ENCODE measurements at places on chromosomes 7 and 10. TPM values are rescaled to one million over a fixed set of nuclear protein-coding genes. Genes with fewer than 3 reads are reported as not detected.

DNA sequence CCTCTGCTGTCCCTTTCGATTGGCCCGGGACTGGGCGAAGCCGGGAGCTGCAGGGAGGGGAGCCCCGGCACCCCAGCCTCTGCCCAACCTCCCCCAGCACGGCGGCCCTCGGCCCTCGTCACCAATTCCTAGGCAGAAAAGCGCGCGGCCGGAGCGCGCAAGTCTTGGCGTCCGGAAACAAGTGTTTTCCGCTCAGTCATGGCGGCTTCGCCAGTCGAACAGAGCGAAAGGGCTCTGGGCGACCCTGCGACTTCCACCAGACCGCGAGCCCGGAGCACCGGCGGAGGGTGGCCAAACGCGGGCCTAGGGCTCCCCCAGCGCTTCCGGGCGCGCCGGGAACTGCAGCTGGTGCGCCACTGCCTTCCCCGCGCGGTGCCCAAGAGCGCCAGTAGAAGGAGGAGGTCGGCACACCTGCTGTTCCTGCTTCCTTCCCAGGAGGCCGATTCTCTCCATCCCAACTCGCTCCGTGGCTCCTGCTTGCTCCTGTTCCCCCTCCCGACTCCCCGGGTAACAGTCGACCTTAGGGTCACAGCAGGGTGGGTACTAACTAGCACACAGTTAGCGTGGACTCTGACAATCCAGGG, 729.9 kb downstream of the ZWINT start:
- H3K4me1 ChIP-seq, result peaks cover 4% of the 10 kb centered on the region
- peaks cover 2% of the 10 kb centered on the region for H3K36me3 ChIP-seq
- peaks cover 32% of the 10 kb centered on the region for H3K27me3 ChIP-seq
- peak overlapping the region; percentile 56 for H3K4me3 ChIP-seq
- peak; percentile 16 for DNase-seq
- H3K27ac ChIP-seq, result no peak overlapping the region

- H3K27me3 ChIP-seq, result peaks cover 15% of the 10 kb centered on the region
- peaks cover 6% of the 10 kb centered on the region for H3K4me1 ChIP-seq
- peaks cover 1% of the 10 kb centered on the region for H3K36me3 ChIP-seq
- no peak overlapping the region for H3K4me3 ChIP-seq
- no peak overlapping the region for H3K27ac ChIP-seq
- DNase-seq, result no peak
Observed at GRCh38 chr7:138849701-138850100, 51.7 kb upstream of the ATP6V0A4 start.

DNA sequence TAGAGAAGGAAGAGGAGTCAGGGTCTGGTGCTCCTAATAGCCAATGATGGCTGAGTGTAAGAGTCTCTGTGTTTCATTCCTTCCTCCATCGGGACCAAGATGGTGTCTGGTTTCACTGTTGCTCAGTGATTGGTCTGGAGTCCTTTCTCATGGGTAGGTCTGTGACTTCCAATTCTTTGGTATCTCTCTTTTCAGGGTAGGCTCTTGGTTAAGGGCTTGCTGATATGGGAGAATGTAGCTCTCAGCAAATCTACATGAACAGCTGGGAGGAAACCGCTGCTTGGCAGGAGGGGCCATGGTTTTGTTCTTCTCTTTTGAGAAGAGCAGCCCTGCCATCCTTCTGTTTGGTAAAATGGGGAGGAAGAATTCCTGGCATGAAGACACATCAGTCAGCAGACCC, 209.1 kb upstream of the PODXL start:
- DNase-seq, result no peak
- no peaks in the 10 kb centered on the region for H3K4me1 ChIP-seq
- H3K27me3 ChIP-seq, result peaks cover 1% of the 10 kb centered on the region

DNA sequence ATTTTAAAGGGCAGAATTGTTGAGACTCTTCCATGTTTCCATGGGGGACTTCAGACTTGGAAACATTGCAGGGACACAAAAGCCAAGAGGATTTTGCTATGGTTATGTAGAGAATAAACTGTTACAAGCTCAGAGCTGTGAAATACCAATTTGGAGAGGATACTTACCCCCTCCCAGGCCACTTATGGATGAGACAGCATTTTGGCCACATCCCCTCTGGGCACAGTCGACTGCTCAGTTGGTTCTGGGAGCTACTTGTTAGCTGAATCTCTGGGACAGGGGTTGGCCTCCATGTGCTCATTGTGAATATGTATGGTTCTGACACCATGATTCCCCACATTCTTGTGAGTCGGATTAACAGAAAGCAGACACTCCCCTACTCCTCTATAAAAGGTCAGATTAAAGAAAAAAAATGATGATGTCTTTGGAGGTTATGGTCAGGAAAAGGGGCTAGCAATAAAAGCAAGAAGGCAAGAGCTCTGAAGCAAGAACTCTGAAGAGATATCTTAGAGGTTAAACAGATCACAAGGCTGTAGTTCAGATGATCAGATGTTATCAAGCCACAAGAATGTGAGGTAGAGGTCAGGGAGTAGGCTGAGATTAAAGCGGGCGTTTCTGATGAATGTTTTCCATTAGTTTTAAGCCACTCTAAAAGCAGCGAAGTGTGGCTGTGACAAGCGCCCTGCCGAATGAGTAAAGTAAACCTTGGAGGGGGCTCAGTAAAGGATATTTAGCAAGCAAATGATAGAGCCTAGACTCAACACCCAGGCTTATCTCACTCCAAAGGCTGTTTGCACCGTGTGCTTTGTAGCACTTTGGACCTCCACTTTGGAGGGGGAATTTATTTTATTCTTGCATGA, 17.2 kb downstream of the STAMBPL1 start:
- H3K4me3 ChIP-seq, result peak overlapping the region; percentile 32
- H3K27me3 ChIP-seq, result no peaks in the 10 kb centered on the region
- no peak for DNase-seq
- H3K27ac ChIP-seq, result peak overlapping the region; percentile 87

GRCh38 chr7:139743267-139743966, 34.4 kb downstream of the HIPK2 start:
- H3K27me3 ChIP-seq, result no peaks in the 10 kb centered on the region
- no peak overlapping the region for H3K4me3 ChIP-seq
- no peak overlapping the region for H3K27ac ChIP-seq
- no peak for DNase-seq

DNA sequence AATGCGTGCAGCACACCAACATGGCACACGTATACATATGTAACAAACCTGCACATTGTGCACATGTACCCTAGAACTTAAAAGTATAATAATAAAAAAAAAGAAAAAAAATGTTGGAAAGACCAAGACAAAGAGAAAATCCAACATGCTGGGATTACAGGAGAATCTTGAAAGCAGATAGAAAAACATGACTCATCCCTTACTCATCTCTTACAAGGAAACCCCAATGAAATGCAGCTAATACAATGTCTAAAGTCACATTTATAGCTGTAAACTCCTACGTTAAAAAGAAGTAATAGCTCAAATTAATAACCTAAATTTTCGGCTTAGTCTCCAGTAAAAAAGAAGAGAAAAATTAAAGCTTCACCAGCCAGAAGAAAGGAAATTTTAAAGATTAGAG, 47.5 kb upstream of the DGKB start:
- DNase-seq, result no peak
- H3K27ac ChIP-seq, result no peak overlapping the region
- H3K4me1 ChIP-seq, result no peaks in the 10 kb centered on the region
- H3K27me3 ChIP-seq, result no peaks in the 10 kb centered on the region

Gene NXPH1
- total RNA-seq, result not detected

Gene LRRC18
- total RNA-seq, result not detected

DNA sequence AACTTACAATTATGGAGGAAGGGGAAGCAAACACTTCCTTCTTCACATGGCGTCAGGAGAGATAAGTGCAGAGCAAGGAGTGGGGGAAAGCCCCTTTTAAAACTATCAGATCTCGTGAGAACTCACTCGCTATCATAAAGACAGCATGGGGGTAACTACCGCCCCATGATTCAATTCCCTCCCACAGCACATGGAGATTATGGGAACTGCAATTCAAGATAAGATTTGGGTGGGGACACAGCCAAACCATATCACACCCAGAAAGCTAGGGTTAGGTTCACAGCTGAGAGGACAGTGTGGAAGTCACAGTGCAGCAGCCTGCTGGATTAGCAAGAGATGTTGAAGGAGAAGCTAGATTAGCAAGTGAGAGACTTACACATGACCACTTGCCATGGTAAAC, 81.6 kb downstream of the CRTAC1 start:
- peaks cover 5% of the 10 kb centered on the region for H3K27me3 ChIP-seq
- DNase-seq, result no peak
- no peak overlapping the region for H3K4me3 ChIP-seq
- no peak overlapping the region for H3K27ac ChIP-seq
- H3K36me3 ChIP-seq, result no peaks in the 10 kb centered on the region

Gene CTNNA3
- total RNA-seq, result not detected

GRCh38 chr7:89072081-89072480, 276.5 kb upstream of the TEX47 start:
- H3K27me3 ChIP-seq, result no peaks in the 10 kb centered on the region
- no peak overlapping the region for H3K27ac ChIP-seq
- H3K4me1 ChIP-seq, result no peaks in the 10 kb centered on the region
- no peak for DNase-seq
- no peaks in the 10 kb centered on the region for H3K36me3 ChIP-seq

Gene HYAL4
- total RNA-seq, result not detected

DNA sequence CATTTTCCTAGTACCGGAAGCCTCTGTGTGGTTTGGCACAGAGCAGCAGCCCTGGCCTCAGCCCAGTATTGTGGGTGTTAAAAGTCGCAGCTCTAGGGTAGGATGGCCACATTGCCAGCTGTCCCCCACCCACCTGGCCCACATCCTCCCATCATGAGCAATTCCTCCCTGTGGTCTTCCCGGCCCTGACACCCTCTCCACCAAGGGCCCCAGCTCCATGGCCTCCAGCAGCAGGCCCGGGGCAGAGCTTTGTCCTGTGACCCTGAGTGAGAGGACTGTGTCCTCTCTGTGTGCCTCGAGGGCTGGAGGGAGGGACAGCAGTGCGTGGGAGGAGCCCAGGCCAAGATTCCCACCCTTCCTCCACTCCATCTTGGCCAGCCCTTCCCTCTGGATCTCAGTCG, 93.7 kb downstream of the MYL10 start:
- H3K4me3 ChIP-seq, result no peak overlapping the region
- DNase-seq, result no peak
- no peaks in the 10 kb centered on the region for H3K4me1 ChIP-seq
- H3K27ac ChIP-seq, result no peak overlapping the region
- no peaks in the 10 kb centered on the region for H3K36me3 ChIP-seq

Gene BHLHA15
- 0.57 TPM for total RNA-seq

GRCh38 chr7:93011351-93012294, 106.2 kb downstream of the SAMD9 start:
- peaks cover 11% of the 10 kb centered on the region for H3K27me3 ChIP-seq
- no peak for DNase-seq
- H3K27ac ChIP-seq, result no peak overlapping the region
- H3K36me3 ChIP-seq, result peaks cover 4% of the 10 kb centered on the region
